H7 (cell line): ENCODE measurements at places on chromosomes 11 and 22.
A peak's percentile ranks its signal among the peaks of the same experiment; 100 is the strongest.

- DNase-seq = no peak
These were observed 15.6 kb upstream of the MFRP start for GRCh38 chr11:119361941-119362725.

GRCh38 chr22:35352214-35353111 is 28.4 kb upstream of the HMOX1 start:
- DNase-seq = peak; percentile 89

GRCh38 chr11:78652843-78653239 is 78.2 kb upstream of the NARS2 start:
- no peak for DNase-seq

GRCh38 chr11:113906516-113906915 is 1.9 kb downstream of the HTR3B start:
- DNase-seq = no peak

- DNase-seq = no peak
These were observed 5.5 kb downstream of the IL17REL start for GRCh38 chr22:50007057-50007511.
